ENCODE measurements at places on chromosomes 5 and 9.
A peak's percentile ranks its signal among the peaks of the same experiment; 100 is the strongest.

- DNase-seq, result no peak
Measured at GRCh38 chr5:82218374-82219156, 59.6 kb downstream of the RPS23 start.

- no peak for DNase-seq
Measured at GRCh38 chr5:129069292-129069691, 25.3 kb upstream of the ISOC1 start.

DNA sequence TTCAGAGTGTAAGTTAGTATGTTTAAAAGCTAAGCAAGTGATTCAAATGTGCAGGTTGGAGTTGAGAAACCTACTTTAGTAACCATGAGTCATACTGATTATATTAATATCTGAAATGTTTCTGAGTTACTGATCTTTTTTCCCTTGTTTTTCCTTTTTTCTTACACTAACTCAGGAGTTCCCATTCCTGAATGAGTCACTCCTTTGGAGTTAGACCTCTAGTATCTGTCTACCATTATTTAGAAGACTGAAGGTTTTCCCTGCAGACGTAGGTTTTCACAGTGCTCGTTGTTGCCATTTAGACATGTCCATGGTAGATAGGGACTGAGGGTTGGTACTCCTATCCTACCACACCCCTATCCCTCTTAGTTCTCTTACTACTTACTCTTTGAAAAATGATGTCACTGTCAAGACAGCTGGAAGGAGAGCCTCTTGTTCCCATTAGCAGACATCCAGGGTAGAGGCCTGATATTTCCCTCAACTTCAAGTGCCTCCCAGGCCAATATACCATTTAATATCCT, 20.2 kb downstream of the OCLN start:
- peak; percentile 32 for DNase-seq

DNA sequence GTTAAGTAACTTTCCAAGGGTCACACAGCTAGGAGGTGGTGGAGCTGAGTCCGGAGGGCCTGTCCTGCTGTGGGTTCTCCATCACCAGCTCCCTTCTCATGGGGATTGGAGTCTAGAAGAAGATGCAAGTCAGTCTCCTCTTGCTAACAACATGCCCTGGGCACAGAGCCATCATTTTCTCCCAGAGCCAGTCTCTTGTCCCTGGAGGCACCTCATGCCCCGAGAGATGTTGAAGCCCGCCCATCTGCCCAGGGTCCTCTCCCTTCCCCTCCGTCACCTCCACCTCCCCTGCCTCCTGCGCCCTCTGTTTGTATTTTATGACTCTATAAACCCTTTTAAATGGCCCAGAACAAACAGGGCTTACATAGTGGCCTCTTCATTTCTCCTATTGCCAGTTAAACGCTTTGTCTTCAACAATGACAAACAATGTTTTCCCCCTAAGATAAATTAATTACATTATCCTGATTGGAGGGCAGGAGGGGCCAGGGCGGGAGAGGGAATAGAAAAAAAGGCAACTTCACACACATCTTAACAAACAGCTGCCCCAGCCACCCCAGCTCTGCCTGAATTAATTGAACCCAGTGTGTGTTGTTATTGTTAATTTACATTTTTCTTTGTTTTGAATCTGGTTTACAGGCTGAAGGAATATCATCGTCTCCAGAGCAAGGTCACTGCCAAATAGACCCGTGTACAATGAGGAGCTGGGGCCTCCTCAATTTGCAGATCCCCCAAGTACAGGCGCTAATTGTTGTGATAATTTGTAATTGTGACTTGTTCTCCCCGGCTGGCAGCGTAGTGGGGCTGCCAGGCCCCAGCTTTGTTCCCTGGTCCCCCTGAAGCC, 55.8 kb downstream of the ASS1 start:
- no peak for DNase-seq

DNA sequence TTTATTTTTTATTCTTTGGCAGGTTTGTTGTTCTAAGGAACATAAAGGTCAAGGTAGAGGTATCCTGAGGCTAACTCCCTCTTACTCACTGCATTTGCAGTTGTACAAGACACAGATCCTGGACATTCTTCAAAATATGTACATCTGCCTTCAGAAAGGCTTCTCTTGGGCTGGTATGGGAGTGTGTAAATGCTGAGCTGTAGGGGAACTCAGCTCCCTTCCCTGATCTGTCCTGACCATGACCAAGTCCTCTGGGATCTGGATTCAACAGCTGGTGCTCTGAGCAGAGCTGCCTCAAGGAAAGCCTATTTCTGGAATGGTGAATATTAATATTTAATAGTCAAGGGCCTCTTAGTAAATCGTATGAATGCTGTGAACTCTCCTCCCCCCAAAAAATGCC, 117.4 kb downstream of the PRKACG start:
- DNase-seq, result no peak

DNA sequence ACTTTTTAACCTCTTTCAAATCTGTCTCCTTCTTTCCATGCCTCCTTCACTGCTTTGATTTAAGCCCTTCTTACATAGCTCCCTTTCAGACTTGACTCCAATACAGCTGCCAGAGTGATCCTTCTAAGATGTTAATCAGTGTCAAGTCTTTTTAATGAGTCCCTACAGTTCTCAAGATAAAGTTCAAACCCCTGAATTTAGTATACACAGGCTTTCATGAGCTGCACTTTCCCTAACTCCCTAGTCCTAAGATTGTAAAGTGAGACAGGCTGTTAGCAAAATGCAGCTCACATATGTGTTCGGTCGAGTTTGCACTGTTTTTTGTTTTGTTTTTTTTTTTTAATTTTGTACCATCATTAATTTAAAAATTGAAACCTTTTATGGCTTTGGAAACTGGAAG, 190.4 kb upstream of the VCAN start:
- DNase-seq, result no peak

GRCh38 chr9:73541923-73542322, 390.3 kb downstream of the ANXA1 start:
- DNase-seq, result no peak

GRCh38 chr5:155529362-155529761, 515.8 kb downstream of the KIF4B start:
- DNase-seq, result peak; percentile 74

GRCh38 chr5:159956074-159956473, 39.8 kb downstream of the ADRA1B start:
- peak; percentile 68 for DNase-seq

DNA sequence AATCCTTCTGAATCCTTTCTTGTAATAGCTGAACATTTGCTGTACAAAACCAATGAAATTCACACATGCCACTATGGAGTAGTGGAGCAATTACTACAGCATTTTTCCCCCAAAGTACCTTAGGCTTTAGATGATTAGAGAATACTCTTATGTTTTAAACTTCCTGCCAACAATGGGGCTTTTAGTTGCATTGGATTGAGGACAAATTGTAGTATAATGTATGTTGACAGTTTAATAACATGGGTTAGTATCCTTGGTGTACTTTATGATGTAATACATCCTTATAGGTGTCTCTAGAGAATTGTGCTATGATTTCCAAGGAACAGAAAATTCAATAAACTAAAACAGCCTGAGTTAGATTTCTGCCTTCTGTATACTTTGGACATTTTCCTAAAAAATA, 422.7 kb upstream of the GRAMD2B start:
- DNase-seq, result no peak

DNA sequence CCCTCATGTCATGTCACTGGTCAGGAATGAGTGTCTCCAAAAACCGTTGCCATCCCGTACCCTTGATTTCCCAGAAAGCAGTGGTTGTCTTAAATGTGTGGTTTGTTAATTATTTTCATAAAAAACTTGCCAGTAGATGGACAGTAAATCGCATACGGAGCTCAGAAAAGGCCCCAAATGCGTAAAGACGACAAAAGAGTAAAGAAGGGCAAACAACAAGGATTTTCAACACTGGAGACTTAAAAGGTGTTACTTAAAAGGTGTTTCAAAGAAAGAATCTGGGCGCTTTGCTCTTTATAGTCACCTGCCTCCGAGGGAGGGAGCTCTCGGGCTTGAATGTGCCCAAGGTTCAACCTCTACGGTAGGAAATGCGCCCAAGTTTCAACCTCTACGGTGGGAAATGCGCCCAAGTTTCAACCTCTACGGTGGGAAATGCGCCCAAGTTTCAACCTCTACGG, 734 bp downstream of the KIF27 start:
- DNase-seq, result peak; percentile 80

DNA sequence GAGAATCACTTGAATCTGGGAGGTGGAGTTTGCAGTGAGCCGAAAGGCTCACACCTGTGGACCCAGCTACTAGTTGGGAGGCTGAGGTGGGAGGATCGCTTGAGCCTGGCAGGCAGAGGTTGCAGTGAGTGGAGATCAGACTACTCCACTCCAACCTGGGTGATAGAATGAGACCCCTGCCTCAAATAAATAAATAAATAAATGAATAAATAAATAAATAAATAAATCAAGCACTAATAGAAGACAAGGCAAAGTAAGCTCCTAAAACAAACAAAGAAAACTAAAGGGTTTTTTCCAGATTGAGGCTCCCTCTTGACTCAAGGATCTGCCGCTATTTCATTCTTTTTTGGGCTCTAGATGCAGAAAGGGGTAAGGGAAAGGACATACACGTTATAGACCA, 34.7 kb upstream of the CLINT1 start:
- no peak for DNase-seq

DNA sequence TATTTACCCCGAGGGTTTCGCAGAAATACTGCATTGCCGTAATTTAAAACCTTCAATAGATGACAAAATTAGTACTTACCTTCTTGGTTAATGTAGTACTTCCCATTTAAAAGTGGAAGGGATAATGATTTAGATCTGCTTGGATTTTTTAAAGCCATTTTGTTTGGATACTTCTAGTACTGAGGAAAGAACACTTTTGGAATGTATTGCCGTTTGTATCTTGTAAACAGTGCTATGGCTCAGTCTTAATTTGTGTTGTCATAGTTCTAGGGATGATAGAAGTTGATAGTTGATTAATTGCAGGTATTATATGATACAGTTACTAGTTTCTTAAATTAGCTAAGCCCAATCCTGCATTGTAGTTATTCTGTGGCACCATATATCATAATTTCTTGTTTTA, 33.1 kb downstream of the TNPO1 start:
- DNase-seq, result no peak

- DNase-seq, result no peak
Measured at GRCh38 chr9:117335837-117336433, 78.9 kb downstream of the ASTN2 start.

GRCh38 chr9:83980395-83981125, at the start of gene RMI1:
Gene RMI1 (plus strand): TSS chr9:83980805. CDS start chr9:84000987, 20,182 bp downstream.
- peak; percentile 98 for DNase-seq

Measured in trophoblast cell (in vitro differentiated cells and primary cell).